CD4-positive, alpha-beta T cell treated with Interleukin-10 for 1 hour (primary cell): ENCODE measurements at places on chromosomes 6 and 20.

- DNase-seq, result no peak
Observed at GRCh38 chr20:10609276-10609675, 64.5 kb downstream of the JAG1 start.

DNA sequence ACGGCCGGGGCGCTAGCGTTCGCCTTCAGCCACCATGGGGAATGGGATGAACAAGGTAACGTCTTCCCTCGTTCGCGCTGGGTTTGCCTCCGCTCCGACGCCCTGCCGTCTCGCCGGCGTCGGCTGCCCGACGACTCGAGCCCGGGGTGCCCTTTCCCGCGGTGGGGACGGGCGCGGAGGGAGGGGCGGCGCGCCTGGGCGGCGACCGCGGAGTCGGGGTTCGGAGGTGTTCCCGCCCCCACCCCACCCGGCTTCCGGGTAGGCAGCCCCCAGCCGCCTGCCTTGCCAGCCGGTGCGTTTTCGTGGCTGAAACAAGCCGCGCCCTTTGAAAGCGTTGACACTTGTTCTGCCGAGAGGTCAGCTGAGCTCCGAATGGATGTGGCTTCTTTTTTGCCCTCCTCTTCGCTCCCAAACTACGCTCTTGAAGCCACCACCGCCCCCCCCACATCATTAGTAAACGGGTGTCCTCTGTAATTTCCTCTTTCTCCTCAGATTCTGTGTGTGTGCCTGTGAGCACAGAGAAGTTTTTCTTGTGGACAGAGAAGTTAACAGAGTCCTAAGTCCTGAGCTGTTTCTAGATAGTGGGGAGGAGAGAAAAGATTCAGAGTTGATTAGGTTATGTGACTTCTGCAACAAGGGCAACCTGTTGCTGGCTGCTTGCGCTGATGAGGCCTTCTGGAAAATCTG, 362 bp downstream of the DUSP22 start:
- peak; percentile 85 for DNase-seq

DNA sequence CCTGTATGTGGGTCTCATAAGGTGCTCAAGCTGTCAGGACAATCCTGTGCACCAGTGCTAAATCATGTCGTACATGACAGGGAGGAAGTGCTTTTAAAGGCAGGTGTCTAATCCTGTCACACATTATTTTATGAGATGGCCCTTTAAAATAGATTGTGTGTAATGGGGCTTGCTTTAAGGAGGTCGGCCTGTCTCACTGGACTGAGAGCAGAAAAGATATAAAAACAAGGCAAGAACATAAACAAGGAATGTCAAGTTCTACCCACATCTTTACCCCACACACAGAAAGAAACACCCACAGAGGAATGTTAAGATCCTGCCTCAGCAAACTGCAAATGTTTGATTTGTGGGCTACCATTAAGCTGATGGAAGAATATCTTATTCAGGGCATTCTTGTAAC, 279.0 kb downstream of the FOXA2 start:
- no peak for DNase-seq

DNA sequence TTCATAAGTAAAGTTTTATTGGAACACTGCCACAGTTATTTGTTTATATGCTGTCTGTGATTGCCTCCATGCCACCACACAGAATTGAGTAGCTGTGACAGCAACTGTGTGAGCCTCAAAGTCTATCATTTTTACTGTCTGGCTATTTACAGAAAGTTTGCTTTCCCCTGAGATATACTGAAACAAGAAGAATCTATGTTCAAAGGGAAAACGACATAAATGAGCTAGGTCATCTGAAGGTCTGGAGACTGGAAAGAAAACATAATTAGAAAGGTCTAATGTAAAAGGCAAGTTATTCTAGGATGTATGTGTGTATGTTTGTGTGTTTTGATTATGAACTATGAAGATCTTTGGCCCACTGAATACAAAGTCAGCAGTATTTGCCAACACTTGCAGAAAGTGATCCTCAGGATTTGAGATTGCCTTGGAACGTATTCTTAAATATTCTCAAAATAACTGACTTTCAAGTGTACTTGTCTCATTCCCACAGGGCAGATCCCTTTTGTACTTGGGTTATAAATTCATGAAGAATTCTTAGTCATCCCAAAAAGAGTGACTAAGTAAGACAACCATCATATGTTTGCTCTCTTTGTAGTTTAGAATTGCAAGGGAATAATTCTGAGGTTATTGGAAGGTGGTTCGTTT, 677.7 kb downstream of the DOK5 start:
- no peak for DNase-seq

DNA sequence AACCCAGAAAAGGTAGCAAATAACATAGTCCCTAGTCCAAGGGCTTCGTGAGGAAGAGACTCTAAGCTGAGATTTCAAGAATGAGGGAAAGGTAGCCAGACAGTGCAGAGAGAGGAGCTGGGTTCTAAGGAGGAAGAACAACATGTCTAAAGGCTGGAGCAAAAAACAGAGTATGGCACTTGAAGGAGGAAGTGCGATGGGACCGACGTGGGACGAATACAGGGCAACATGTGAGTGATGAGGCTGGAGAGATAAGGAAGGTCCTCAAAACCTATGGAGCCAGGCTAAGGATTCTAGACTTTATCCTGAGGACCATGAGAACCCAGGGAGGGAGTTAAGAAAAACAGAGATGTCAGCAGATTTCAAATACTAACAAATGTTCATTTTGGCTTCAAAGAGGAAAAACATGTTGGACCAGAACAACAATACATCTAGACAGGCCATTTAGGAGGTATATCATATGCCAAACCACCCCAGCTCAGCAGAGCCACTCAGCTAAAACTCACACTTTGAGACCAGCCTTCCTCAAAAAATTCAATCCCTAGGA, 17.5 kb downstream of the ATXN1 start:
- no peak for DNase-seq

DNA sequence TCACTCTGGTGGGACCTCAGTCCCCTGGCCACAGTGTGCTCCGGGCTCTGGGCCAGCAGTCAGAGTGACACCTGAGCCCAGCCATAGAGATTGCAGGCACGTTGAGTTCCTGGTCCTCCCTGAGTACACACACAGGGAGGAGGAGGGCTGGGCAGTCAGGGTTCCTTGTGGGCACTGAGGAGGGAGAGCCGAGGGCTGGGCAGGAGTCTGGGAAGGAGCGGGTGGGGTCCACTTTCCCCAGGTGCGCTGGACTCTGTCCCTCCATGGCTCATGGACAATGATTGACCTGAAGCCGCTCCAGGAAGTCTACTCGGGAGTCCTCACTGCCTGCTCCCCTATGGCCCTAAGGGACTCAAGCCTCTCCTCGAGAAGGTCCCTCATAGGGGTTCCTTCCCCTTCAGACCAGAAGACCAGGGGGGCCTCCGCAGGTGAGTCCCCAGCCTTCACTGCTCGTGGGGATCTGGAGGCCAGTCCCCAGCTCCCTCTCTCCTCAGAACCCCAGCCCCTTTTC, 1.1 kb downstream of the SLC44A4 start:
- DNase-seq, result no peak

GRCh38 chr6:111850295-111850937, 22.8 kb downstream of the FYN start:
- DNase-seq, result peak; percentile 49
